ENCODE measurements at places on chromosomes 13 and 19. TPM values are rescaled to one million over a fixed set of nuclear protein-coding genes. Genes with fewer than 3 reads are reported as not detected.

GRCh38 chr13:33372251-33372919 lies 86.8 kb upstream of the STARD13 start:
- H3K4me1 ChIP-seq, result peaks cover 6% of the 10 kb centered on the region
- no peaks in the 10 kb centered on the region for H3K36me3 ChIP-seq
- DNase-seq, result no peak
- no peaks in the 10 kb centered on the region for H3K27me3 ChIP-seq
- H3K27ac ChIP-seq, result no peak overlapping the region

DNA sequence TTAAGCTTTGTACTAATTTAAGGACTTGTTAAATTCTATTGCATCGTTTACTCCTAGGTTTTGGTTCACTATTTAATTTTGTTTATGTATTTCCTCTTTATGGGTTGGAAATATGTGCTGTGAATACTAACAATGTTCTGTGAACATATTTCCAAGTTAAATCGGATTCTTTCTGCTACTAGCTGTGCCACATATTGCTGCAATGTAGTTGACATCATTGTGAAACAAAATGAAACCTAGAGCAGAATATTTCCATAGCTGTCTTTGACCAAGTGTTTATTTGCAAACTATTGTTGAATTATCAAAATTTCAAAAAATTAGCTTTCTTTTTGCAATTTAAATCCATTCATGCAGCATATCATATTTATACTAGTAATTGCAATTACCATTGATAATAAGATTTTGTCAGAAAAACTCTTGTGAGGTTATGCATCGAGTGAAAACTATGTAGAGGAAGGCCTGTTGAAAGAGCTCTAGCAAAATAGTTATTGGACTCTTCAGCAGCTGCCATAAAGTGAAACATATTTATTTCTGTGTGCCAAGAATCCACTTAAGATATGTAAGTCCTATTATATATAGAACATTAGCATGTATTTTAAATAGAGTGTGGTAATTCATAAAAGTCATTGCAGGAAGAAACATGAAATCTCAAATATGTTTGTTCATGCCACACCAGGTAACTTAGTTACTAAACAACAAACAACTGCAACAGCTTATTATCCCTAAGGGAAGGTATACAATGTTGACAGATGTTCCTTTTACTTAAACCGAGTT lies 575.1 kb downstream of the SLITRK6 start:
- no peak for DNase-seq
- H3K27me3 ChIP-seq, result no peaks in the 10 kb centered on the region
- H3K36me3 ChIP-seq, result no peaks in the 10 kb centered on the region
- no peaks in the 10 kb centered on the region for H3K4me1 ChIP-seq

DNA sequence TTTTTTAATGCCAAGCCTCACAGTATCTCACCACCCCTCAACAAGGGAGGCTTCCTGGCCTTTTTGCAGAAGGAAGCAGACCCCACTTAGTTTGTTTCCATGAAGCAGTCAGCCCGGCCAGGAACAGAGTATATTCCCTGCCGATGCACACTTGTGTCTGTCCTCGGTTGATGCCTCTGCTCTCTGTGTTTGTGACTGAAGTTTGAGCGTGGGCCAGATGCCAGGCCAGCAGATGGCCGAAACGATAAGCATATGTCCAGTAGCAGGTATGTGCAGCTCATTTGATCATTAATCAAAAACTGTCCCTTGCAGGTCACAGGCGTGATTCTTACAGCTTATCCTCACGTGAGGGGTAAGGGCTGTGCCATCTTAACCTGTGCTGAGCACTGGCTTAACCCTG lies 144.0 kb downstream of the IRS2 start:
- DNase-seq, result no peak
- no peak overlapping the region for H3K4me3 ChIP-seq
- H3K27ac ChIP-seq, result no peak overlapping the region
- no peaks in the 10 kb centered on the region for H3K27me3 ChIP-seq
- no peaks in the 10 kb centered on the region for H3K36me3 ChIP-seq
- H3K4me1 ChIP-seq, result no peaks in the 10 kb centered on the region

DNA sequence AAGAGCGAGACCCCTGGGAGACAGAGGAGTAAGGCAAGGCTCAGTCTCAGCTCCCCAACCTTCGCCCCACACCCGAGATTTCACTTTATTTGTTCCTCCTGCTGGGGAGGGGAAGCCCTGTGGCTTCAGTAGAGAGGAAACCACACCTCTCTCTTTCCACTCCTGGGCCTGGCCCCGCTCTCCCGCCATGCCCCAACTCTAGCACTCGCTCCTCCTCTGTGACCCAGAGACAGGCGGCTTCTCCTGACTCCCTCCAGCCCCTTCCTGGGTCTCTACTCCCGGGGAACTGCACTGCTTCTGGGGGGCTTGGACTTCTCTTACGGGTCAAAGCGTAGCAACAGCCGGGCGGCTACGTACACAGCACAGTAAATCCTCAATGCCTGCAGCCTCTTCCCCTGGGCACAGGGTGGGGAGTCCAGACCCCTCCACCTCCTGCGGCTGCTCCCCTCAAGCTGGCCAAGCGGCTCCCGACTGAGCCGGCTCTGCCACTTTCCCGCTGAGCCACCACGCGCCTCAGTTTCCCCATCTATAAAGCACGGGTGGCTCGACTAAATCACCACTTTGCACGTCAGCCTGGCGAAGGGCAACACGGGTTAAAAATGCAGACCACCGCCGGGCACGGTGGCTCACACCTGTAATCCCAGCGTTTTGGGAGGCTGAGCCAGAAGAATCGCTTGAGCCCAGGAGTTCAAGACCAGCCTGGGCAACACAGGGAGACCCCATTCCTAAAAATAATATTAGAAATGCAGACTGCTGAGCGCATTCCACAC lies 1.4 kb downstream of the RNF126 start:
- DNase-seq, result peak; percentile 81
- peaks cover 41% of the 10 kb centered on the region for H3K4me1 ChIP-seq
- H3K27me3 ChIP-seq, result no peaks in the 10 kb centered on the region

DNA sequence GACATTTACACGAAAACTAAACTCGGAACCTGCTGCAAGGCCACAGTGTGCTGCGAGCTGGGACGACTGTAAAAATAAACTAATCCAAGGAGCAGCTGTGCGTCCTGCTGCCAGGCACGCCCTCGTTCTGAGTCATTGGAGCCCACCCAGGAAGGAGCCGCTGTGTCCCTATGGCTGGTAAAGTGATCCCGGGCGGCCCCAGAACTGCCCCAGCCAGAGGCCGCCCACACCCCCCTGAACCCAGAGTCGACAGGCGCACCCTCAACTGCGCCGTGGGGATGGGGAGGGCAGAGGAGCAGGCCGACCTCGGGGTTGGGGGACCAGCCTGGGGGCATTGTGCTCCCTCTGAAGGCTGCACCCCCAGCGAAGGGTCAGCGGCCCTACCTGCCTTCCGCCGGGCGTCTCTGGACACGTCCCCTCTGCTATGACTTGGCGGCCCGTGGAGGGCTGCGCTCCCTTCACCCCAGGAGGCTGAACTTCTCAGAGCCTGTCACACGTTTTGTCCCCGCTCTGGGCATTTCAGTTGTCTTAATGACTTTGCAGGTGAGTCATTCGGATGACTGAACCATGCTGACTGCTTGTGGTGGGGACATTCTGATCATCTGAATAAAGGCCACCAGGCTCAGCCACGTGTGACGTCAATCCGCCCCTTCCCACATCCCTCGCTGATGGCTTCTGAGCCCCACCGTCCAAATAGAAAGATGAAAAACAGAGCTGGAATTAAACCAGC lies 42.7 kb downstream of the ADPRHL1 start:
- no peak overlapping the region for H3K27ac ChIP-seq
- no peak for DNase-seq
- H3K4me3 ChIP-seq, result no peak overlapping the region
- no peaks in the 10 kb centered on the region for H3K4me1 ChIP-seq
- H3K36me3 ChIP-seq, result no peaks in the 10 kb centered on the region

DNA sequence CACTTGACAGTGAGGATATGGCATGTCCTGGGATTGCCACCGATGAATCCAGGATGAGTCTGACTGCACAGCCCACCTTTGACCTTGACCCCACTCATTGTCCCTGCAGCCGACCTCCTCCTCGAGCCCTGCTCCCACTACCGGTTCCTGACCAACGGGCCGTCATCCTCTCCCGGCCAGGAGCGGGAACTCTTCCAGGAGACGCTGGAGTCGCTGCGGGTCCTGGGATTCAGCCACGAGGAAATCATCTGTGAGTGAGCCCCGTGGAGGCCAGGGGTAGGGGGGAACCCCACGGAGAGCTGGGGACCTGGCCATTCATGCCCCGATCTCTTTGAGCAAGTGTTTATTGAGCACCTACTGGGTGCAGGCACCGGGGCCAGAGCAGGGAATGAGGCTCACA lies 28.4 kb downstream of the MYH14 start:
- H3K4me3 ChIP-seq, result no peak overlapping the region
- no peaks in the 10 kb centered on the region for H3K36me3 ChIP-seq
- no peak for DNase-seq
- H3K27me3 ChIP-seq, result no peaks in the 10 kb centered on the region
- H3K4me1 ChIP-seq, result no peaks in the 10 kb centered on the region

DNA sequence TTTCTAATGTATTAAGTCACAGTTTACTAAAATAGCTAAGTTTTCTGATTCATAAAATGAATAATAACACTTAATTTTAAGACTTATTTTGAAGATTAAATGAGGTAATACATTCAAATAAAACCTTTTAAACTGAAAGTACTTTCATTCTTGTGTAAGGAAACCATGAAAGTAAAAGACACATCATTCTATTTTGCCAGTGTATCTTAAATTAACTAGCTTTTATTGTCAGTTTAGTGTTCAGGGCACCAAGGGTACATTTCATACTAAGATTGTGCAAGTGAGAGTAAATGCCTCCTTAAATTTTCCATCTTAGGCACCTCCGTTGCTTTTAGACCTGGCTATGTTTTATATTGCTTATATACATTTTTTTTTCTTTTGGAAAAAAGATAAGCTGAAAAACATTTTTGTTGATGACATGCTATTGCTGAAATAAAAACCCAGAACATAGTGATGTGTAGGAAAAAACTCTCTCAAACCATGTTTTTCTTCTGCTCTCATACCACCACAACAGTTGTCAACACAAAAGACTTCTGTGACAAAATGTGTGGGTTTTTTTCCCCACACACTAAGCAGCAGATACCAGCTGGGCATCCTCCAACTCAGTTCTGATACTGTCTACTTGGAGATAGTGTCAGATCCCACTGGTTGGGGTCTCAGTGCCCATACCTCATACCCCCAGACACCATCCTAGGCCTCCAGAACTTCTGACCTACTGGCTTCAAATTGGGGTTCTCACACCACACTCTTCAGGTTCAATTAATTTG lies 30.7 kb upstream of the LPAR6 start:
- peaks cover 19% of the 10 kb centered on the region for H3K36me3 ChIP-seq
- H3K4me1 ChIP-seq, result peaks cover 22% of the 10 kb centered on the region
- H3K27me3 ChIP-seq, result no peaks in the 10 kb centered on the region
- H3K27ac ChIP-seq, result peak overlapping the region; percentile 77
- peak overlapping the region; percentile 23 for H3K4me3 ChIP-seq

DNA sequence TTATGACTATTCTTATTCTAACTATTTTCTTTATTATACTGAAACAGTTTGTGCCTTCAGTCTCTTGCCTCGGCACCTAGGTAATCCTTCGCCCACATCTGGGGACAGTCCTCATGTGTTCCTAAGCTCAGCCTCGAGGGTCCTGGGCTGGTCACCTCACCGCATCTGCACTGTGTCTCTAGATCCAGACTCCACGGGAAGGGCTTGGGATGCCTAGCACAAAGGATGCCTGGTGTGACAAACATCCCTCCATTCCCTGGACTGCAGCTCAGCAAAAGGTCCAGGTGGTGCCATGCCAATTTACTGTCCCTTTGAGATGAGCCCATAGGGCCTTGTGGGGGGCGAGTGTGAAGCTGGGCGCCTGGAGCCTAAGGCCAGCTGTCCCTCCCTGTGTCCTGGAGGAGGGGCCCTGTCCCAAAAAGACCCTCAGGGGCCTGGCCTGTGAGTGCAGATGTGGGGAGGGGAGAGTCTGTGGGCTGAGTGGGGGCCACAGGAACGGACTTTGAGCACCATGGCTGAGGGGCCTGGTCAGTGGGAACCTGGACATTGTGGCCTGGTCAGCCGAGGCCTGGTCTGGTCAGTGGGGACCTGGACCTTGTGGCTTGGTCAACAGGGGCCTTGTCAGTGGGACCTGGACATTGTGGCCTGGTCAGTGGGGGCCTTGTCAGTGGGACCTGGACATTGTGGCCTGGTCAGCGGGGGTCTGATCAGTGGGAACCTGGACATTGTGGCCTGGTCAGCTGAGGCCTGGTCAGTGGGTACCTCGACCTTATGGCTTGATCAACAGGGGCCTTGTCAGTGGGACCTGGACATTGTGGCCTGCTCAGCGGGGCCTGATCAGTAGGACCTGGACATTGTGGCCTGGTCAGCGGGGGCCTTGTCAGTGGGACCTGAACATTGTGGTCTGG lies 45.1 kb upstream of the TPM4 start:
- H3K27ac ChIP-seq, result no peak overlapping the region
- no peak overlapping the region for H3K4me3 ChIP-seq
- no peaks in the 10 kb centered on the region for H3K27me3 ChIP-seq
- DNase-seq, result no peak

DNA sequence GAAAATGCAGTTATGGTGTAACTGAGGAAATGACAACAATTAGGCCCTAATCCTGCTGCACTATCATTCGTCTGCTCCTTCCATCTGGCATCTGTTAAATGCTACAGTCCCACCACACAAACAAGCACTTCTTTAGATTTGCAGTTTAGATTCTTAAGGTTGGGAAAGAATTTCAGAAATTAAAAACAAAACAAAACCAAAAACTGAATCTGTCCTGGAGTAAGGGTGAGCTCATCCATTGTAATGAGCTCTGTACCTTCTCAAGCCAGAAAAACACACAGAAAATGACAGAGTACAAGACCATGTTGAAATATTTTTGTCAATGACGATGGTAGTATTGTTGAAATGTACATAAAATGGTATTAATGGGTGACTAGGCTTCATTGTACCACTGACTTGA lies 28.3 kb downstream of the SMAD9 start:
- peaks cover 25% of the 10 kb centered on the region for H3K27me3 ChIP-seq
- no peaks in the 10 kb centered on the region for H3K4me1 ChIP-seq
- no peak for DNase-seq
- no peak overlapping the region for H3K27ac ChIP-seq
- H3K4me3 ChIP-seq, result no peak overlapping the region

GRCh38 chr19:16591803-16592556 lies 19.8 kb upstream of the SLC35E1 start:
- H3K36me3 ChIP-seq, result peaks cover 5% of the 10 kb centered on the region
- no peak overlapping the region for H3K4me3 ChIP-seq
- H3K4me1 ChIP-seq, result peaks cover 88% of the 10 kb centered on the region
- no peak for DNase-seq
- H3K27ac ChIP-seq, result no peak overlapping the region
- no peaks in the 10 kb centered on the region for H3K27me3 ChIP-seq

The RDH8 gene
- total RNA-seq, result not detected

Measured in activated CD4-positive, alpha-beta T cell treated with anti-CD3 and anti-CD28 coated beads, Interleukin-2, amount 10 ng/mL, durations not matched to agents 7 days and 5 days (primary cell).